Effector memory CD4-positive, alpha-beta T cell (primary cell): ENCODE measurements at places on chromosomes 6 and 20.

GRCh38 chr6:88730611-88731011 lies 232.8 kb downstream of the RNGTT start:
- no peak for DNase-seq
- no peak overlapping the region for H3K4me3 ChIP-seq
- H3K27ac ChIP-seq = no peak overlapping the region
- H3K27me3 ChIP-seq = no peaks in the 10 kb centered on the region
- peaks cover 4% of the 10 kb centered on the region for H3K36me3 ChIP-seq

- H3K36me3 ChIP-seq = no peaks in the 10 kb centered on the region
- H3K27ac ChIP-seq = no peak overlapping the region
- H3K4me3 ChIP-seq = no peak overlapping the region
- H3K4me1 ChIP-seq = no peaks in the 10 kb centered on the region
- H3K27me3 ChIP-seq = no peaks in the 10 kb centered on the region
Observed at GRCh38 chr6:25307805-25308494, 28.8 kb downstream of the CARMIL1 start.

GRCh38 chr6:104656235-104656634 lies 203.5 kb downstream of the HACE1 start:
- no peak overlapping the region for H3K27ac ChIP-seq
- no peaks in the 10 kb centered on the region for H3K4me1 ChIP-seq
- DNase-seq = no peak
- no peak overlapping the region for H3K4me3 ChIP-seq
- H3K36me3 ChIP-seq = no peaks in the 10 kb centered on the region
- H3K27me3 ChIP-seq = no peaks in the 10 kb centered on the region

DNA sequence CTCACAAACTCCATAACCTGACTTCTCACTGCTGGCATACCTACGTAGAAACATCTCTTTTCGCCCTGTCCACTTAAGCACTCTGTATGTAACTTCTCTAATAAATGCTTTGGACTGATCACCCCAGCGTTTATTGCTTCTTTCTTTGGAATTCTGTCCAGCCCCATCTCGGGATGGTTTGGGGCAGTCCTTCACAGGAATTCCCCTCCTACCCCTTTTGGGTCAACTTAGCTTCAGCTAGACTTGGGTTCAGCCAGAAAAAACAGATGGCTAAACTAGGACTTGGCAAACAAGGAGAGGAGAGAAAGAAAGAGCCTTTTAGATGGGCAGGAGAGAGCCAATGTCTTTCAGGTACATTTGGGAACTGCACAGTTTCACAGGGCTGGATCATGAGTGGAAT lies 3.9 kb upstream of the LTV1 start:
- no peaks in the 10 kb centered on the region for H3K27me3 ChIP-seq
- no peak for DNase-seq
- no peaks in the 10 kb centered on the region for H3K36me3 ChIP-seq
- no peak overlapping the region for H3K4me3 ChIP-seq

GRCh38 chr20:16944745-16945144 lies 196.6 kb downstream of the OTOR start:
- H3K27me3 ChIP-seq = no peaks in the 10 kb centered on the region
- no peak overlapping the region for H3K4me3 ChIP-seq
- no peak overlapping the region for H3K27ac ChIP-seq
- H3K36me3 ChIP-seq = no peaks in the 10 kb centered on the region
- no peak for DNase-seq
- no peaks in the 10 kb centered on the region for H3K4me1 ChIP-seq

DNA sequence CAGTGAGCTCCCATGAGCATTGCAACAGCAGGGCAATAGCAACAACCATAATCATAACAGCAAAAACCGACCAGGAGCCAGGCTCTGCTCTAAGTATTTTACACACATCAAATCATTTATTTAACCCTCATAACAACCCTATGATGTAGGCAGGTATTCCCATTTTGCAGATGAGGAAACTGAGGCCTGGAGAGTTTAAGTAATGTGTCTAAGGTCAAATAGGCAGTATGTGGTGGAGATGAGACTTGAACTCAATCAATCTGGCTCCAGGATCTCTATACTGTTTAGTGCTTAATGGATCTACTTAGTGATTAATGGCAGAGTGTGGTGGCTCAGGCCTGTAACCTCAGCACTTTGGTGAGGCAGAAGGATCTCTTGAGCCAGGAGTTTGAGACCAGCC lies 3.4 kb downstream of the TMEM151B start:
- peaks cover 10% of the 10 kb centered on the region for H3K4me1 ChIP-seq
- H3K36me3 ChIP-seq = no peaks in the 10 kb centered on the region
- H3K4me3 ChIP-seq = no peak overlapping the region
- no peak overlapping the region for H3K27ac ChIP-seq
- H3K27me3 ChIP-seq = peaks cover 44% of the 10 kb centered on the region

- no peaks in the 10 kb centered on the region for H3K4me1 ChIP-seq
- no peak overlapping the region for H3K4me3 ChIP-seq
- no peak for DNase-seq
- H3K27ac ChIP-seq = no peak overlapping the region
Observed at GRCh38 chr6:22068561-22069305, 228.1 kb downstream of the PRL start.

GRCh38 chr6:56693246-56693607 lies 50.5 kb upstream of the DST start:
- H3K4me3 ChIP-seq = no peak overlapping the region
- H3K27me3 ChIP-seq = no peaks in the 10 kb centered on the region
- DNase-seq = no peak
- H3K4me1 ChIP-seq = no peaks in the 10 kb centered on the region
- H3K36me3 ChIP-seq = no peaks in the 10 kb centered on the region

DNA sequence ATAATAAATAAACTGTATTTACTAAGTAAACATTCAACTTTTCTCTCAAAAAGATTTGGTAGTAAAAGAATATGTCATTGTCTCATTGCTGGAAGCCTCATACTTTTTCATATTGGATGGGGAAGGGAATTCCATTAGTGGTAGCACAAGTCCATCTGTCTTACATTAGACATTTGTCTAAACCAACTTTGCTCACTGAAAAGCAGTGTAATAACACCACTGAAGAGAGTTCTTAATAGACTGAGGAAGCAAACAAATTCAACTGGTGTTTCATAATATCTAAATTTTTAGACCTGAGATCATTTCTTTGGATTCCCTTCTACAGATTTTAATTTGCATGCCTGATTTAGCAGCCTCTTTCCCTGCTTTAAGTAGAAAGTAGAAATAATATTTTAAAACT lies 62.7 kb downstream of the PLCB1 start:
- no peak overlapping the region for H3K27ac ChIP-seq
- no peaks in the 10 kb centered on the region for H3K36me3 ChIP-seq
- no peak for DNase-seq
- H3K4me1 ChIP-seq = no peaks in the 10 kb centered on the region
- no peaks in the 10 kb centered on the region for H3K27me3 ChIP-seq
